CD4-positive, alpha-beta T cell (primary cell): ENCODE measurements at places on chromosomes 1 and 21.

GRCh38 chr1:59698386-59698785, 116.4 kb upstream of the HOOK1 start:
- no peak for DNase-seq

- no peak for DNase-seq
These were observed 106.0 kb downstream of the ESRRG start for GRCh38 chr1:216617081-216617875.

DNA sequence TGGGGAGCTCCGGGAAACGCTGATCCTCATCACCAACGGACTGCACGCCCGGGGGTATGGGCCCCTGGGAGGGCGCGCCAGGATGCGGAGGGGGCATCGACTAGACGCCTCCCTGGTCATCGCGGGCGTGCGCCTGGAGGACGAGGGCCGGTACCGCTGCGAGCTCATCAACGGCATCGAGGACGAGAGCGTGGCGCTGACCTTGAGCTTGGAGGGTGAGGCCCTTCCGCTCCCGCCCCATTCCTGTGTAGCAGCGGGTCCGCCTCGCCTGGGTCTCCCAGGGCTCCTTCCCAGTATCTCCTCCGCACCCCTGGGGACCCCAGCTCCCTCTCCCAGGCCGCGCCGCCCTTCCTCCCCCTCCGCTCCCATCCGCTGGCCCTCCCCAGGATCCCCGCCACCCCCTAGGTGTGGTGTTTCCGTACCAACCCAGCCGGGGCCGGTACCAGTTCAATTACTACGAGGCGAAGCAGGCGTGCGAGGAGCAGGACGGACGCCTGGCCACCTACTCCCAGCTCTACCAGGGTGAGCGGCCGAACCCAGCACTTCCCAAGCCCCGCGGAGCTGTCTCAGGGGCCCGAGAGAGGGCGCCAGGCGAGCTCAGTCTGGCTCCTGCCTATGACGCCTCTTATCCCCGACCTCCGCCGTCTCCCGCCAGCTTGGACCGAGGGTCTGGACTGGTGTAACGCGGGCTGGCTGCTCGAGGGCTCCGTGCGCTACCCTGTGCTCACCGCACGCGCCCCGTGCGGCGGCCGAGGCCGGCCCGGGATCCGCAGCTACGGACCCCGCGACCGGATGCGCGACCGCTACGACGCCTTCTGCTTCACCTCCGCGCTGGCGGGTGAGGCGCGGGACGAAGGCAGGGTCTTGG, 5.0 kb downstream of the HAPLN2 start:
- no peak for DNase-seq

DNA sequence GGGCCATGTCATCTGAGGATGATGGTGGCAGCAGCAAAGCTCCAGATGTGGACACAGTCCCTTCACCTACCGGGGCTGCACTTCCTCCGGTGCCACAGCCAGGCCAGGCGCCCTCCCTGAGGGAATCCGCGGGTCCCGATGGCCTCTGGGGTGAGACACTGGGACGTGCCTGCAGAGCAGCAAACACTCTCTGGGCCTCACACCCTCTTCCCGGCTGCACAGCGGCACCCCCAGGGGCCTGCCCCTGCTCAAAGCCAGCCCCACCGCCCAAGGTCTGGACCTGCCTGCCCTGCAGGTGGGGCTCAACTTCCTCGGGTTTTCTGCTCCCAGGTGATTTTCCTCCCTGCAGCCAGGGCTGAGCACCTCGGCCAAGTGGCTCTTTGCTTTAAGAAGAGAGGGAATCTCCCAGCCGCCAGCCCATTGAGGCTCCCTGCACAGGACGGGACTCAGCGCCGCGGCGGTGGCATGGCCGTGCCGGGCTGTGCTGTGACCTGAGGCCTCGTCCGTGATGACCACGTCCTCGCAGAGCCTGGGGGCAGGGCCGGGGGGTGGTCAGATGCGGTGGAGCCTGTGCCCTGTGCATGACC, 21.3 kb upstream of the COL18A1 start:
- DNase-seq, result no peak

DNA sequence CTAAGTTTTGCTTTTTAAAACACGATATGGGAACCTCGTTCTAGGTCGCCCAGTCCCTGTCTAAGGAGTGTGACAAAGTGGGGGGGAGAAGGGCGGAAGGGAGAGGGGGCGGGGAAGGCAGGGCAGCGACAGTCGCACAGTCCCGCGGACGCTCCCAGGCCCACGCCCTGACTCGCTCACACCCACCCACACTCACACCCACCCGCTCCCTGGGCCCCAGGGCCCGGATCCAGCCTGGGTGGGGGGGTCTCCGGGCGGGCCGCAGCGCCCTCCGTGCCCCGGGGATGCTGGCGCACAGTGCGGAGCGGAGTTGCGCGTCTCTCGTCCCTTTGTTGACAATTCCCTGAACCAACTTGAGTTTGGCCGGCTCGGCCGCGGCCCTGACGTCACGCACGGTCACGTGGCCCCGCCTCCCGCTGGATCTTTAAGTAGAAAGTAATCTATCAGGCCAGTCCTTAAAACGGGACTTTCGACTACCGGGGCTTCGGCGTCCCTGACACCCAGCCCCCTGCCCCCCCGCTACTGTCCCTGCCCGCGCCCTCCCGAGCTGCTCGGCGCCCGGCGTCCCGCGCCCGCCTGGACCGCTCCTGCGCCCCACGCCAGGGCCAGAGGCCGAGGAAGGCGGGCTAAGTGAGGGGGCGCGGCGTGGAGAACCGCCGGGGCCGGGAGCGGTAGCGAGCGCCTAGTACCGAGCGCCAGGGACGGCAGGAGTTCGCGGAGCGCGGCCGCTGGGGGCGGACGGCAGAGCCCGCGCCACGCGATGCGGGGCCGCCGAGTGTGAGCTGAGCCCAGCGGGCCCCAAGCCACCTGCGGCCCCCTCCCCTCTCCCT, at the start of gene FOXD3:
TSS of gene FOXD3 (plus strand) at position 454 of the 830 bp plus-strand sequence. CDS start 492 bp downstream, outside the sequence.
- no peak for DNase-seq

GRCh38 chr1:15089258-15089992, 64.1 kb upstream of the TMEM51 start:
- DNase-seq, result no peak

DNA sequence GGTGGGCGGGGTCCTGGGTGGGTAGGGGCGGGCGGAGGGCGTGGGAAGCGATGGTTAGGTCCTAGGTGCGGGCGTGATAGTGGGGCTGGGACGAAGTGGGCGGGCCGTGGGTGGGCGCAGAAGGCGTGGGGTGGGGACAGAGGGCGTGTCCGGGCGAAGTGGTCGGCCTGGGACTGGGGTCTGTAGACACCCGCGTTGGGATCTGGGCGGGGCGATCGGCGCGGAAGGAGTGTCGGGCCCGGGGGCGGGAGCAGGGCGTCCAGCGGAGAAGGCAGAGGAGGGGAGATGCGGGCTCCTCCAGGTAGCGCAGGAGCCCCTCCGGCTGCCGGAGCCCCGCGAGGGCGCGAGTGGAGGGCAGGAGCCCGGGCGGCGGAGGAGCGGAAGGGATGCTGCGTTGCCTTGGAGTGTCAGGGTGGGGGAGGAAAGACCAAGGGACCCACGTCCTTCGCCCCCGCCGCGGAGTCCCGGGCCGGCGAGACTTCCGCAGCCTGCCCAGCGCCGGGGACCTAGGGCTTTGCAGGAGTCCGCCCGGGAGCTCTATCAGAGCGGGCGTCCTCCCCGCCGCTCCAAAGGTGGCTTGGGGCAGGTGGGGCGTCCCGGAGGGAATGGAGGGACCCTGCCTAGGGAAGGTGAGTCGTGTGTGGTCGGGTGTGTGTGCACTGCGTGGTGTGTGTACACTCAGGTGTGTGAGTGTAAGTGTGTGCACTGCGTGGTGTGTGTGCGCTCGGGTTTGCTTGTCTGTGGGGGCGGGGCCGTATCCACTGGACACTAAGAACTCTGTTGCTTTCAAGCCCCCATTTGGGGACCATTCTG, 27.0 kb upstream of the PRSS38 start:
- DNase-seq, result no peak

DNA sequence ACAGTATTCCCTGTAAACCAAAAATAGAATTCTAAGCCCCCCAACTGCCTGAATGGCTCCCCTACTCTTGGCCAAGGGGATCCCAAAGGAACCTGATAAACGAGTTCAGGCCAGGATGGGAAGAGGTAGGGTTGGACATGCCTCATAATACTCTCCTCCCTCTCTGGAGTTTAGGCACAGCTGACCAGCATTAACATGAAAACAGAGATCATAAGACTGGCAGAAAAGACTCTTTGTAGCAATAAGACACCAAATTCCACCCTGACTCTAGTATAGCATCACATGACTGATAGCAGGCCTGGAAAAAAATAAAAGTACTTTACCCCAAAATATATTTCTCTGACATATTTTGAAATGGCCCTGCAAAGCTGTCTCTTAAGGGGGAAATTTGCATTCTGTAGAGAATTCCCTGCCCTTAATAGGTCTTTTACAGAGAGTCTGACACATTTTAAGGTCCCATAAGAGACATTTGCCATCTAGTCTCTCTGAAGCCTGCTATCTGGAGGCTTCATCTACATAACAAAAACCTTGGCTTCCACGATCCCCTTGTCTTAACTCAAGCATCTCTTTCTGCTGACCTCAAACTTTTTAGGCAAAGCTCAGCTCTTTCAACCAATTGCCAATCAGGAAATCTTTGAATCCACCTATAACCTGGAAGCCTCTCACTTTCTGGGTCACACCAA, 55.9 kb downstream of the SIK1 start:
- no peak for DNase-seq

DNA sequence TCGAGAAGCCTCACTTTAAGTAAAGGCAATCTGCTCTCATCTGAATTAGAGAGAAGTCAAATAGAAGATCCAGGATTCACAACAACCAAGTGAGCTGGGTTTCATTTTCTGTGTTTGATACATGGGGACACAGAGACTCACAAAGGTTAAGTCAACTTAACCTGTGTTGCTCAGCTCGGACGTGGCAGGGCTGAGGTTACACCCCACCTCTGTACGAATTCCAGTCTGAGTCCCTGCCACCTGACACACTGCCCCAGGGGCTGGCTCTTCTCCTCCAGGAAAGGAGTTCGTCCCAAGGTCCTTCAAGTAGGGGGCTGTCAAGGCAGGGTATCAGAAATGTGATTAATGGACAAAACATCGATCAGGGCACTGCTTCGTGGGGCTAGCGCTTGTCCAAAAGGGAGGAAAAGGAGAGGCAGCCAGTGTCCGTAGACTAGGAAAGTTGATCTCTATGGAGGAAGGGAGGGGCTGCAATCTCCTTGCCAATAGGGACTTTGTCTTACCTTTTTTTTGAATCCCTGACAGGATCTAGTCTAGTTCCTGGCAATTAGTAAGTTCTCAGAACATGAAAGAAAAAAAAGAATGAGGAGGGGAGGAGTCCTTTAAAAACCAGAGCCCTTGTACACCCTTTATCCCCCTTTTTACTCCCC, 116.4 kb downstream of the CNIH3 start:
- no peak for DNase-seq

- no peak for DNase-seq
These were observed 334.4 kb downstream of the DSCAM start for GRCh38 chr21:40512590-40512989.

DNA sequence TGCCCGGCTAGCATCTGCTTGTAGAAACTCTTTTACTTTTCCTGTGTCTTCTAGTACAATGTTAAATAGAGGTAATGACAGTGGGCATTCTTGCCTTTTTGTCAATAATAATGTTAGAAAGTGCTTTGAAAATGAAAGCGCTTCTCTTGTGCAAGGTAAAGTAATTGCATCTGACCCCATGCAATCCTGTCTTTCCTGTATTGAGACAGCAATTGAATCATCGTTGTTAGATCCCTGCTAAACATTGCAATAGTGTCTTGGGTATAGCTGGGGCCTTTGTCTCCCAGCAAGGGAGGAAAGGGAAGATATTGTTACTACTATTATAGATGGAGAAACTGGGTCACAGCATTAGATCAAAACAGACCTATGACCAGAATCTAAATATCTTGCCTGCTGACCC, 80.9 kb downstream of the TLR5 start:
- no peak for DNase-seq

- DNase-seq, result no peak
These were observed 16.6 kb upstream of the LEMD1 start for GRCh38 chr1:205438213-205439158.

- no peak for DNase-seq
These were observed 9.8 kb downstream of the SLAMF7 start for GRCh38 chr1:160748878-160749269.

DNA sequence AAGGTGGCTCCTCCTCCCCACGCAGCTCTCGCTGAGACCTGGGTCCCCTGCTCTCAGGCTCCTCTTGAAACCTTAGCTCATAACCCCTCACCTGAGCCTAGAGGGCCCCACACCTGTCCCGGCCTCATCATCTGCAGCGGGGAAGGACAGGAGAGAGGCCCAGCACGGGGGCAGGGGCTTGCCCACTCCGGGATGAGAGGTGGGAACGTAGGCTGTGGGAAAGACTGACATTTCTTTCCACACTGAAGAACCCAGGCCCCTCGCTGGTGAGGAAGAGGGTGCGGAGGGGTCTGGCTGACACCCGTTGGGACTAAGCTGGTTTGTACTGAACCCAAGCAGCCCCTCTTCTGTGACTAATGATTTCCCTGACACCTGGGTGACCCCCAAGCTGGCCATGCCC, 14.0 kb upstream of the NES start:
- DNase-seq, result no peak

DNA sequence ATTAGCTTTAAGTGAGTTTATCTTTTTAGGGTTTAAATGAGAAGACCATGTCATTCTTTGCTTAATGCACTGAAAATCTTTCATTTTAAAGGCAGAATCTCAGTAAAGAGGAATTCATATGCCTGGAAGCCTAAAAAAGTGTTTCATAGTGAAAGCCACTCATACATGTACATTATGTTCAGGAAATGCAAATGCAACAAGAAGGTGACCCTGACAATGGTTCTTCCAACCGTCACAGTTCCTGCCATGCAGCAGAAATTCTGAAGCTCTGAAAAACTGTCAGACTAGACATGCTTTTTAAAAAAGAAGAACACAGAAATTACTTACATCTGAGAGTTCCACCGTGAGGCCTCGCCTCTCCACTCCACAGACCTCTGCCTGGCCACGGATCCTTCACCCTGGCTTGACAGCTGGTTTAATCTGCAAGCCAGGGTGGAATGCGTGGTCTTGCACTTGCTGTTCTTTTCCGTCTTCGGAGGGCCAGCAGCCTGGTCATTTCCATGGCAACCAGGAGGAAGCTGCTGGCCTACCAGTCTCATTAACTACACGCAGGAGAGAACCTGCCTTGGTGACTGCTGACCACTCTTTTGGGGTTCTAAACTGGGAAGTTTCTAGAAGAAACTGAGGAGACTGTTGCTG, 41.8 kb upstream of the PAXBP1 start:
- DNase-seq, result no peak
